ENCODE measurements at places on chromosomes 2 and 18.
A peak's percentile ranks its signal among the peaks of the same experiment; 100 is the strongest.

DNA sequence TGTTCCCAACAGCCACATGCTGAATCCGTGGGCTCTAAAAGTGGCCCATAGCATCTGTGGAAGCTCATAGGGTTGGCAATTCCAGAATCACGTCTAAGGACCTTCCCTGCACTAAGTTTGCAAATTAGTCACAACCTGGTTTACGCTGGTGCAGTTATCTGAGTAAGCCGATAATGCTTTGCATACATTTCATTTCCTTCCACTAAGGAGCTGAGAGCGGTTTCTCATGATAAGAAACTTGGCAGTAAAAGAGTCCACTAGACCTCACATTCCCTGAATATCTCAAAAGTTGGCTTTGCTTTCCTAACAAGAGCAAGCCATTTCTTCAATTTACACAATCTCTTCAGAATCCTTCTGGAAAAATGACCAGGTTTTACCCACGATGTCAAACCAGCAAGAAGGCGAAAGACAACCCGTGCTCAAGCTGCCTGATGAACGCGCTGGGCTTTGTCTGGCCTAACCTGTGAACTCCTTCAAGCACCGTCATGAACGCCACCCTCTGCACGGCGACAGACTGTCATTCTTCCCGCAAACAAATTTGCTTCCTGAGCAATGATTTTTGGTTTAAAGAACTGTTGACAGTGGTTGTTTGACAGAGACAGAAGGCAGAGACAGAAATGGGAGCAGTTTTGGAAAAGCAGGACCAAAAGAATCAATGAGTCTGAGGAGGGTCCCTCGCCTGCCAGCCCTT, 73.0 kb upstream of the COPS8 start:
- DNase-seq = no peak

GRCh38 chr2:175450029-175450760, 268.7 kb upstream of the ATP5MC3 start:
- no peak for DNase-seq

DNA sequence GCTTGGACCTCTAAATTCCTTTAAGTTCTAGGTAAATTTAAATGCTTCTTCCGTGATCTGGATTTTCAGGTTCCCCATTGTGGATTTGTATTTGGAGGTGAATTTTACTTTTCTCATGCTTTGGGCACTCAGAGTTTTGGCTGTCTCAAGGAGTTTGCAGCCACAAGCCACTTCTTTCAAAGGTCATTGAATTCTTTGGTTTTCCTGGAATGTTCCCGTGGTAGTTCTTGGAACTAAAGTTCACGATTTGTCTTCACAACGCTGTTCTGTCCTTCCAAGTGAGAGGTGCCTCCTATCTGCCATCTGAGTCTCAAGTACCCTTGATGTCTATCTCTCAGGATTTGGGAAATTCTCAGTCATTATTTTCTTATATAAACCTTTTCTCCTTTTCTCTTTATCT, 1438.7 kb upstream of the ZEB2 start:
- no peak for DNase-seq

DNA sequence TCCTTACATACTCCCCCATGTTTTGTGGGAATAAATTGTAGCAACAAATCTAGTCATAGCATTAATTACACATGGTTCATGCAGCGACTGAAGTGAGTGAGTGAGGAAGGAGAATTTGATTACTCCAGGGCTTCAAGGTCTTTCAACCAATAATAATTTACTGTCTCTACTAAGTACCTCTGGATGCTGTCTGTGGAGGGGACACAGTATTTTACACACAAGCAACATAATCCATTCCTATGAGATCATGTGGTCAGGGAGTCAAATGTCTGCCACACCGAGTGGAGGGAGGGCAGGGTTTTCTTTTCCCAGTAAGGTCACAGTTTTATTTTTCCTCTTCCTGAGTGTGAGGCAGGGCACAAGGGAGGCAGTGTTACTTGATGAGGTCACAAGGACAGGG, 334.7 kb upstream of the CELF4 start:
- no peak for DNase-seq

GRCh38 chr2:65186872-65187851, 40.5 kb upstream of the ACTR2 start:
- DNase-seq = peak; percentile 12

DNA sequence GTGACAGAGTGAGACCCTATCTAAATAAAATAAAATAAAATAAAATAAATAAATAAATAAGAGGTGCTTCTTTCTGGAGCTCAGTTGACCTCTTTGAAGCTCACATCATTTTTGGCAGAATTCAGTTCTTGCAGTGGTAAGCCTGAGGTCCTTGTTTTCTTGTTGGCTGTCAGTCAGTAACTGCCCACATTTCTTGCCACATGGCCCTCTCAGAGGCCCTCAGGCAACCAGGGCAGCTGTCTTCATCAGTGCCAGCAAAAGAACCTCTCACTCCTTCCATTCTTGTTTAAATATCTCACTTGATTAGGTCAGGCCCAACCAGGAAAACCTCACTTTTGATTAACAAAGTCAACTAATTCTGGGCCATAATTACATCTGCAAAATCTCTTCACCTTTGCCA, 53.2 kb downstream of the RAPGEF4 start:
- DNase-seq = no peak

DNA sequence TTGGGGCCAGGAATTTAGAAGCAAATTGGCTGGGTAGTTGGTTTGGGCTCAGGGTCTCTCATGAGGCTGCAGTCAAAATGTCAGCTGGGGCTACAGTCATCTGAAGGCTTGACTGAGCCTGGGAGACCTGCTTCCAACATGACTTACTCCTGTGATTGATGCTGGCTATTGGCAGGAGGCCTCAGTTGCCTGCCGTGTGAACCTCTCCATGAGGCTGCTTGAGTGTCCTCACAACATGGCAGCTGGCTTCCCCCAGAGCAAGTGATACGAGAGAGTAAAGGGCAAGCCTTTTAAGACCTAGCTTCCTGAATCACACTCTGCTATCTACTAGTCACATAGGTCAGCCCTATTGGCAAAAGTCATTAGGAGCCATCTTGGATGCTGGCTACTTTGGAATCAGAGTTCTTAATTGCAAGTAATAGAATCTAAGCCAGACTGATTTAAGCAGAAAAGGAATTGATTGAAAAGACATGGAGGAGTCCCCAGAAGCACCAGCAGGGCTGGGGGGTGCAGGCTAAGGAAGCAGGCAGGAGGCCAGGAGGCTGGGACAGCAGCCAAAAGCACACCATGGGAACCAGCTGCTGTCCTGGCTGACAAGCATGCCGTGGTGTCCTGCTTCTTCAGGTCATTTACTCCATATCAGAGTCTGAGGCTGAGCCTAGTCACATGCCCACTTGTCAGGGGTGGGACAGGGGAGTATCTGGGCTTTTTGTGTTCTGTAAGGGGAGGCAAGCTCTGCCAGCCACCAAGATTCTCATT, 7.8 kb upstream of the GIGYF2 start:
- DNase-seq = peak; percentile 50

GRCh38 chr2:231685349-231686191, 22.8 kb upstream of the PTMA start:
- no peak for DNase-seq

DNA sequence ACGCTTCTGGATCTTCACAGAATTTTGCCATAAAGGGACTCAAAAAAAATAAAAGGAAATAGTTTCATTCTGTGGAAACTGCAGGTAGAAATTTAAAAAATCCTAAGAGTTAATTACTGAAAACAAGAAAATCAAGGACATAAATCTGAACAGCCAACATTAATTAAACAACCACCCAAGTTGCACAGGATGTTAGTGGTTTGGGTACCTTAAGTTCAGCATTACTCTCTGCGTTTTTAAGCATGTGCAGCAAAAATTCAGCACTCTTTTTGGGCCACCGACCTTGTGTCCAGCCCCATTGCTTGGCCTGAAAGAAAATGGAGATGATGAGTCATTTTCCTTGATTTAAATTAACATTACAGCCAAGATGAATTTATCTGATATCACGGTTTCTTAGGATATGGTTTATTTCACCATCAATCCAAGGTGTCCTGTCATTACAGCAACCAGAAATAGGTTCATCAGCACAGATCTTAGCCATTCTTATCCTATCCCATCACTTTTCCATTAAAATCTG, 3.3 kb upstream of the C18orf32 start:
- no peak for DNase-seq

Data from NCI-H1092 (cell line).